ENCODE measurements at places on chromosomes 5 and 9.

GRCh38 chr9:131024978-131025868 lies 16.2 kb downstream of the LAMC3 start:
- DNase-seq = no peak

DNA sequence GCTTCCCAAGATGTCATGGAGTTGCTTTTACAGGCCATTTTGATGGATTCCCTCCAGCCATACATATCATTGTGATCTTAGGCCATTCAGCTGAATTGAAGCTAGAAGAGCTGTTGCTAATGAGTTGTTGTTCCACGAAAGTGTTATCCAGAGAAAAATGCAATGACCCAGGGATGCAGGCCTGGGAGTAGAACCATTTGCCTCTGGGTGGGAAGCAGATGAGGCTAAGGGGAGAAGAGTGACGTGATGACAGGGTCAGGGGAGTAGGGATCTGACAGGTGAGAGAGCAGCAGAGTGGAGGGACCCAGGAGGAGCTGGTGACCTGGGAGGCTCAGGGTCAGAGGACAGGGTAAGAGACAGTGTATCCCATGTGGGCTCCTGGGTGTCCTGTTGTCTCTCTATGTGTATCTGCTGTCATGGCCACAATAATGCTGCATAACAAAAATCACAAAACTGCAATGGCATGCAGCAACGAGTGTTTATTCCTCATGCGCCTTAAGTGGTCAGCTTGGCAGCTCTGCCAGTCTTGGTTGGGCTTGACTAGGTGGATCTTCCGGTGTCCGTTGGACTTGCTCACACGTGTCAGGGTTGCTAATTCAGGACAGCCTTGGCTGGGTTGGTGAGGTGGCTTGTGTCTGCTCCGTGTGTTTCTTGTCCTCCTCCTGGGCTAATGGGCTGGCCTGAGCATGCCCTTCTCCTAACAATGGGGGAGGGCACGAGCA lies 90.6 kb downstream of the LIFR start:
- DNase-seq = no peak

- no peak for DNase-seq
These were observed 246.3 kb upstream of the TLE4 start for GRCh38 chr9:79325501-79325900.

- DNase-seq = no peak
These were observed 203.3 kb downstream of the SLIT3 start for GRCh38 chr5:169097374-169098326.

- DNase-seq = no peak
These were observed 248.6 kb upstream of the EFNA5 start for GRCh38 chr5:107919361-107919760.

DNA sequence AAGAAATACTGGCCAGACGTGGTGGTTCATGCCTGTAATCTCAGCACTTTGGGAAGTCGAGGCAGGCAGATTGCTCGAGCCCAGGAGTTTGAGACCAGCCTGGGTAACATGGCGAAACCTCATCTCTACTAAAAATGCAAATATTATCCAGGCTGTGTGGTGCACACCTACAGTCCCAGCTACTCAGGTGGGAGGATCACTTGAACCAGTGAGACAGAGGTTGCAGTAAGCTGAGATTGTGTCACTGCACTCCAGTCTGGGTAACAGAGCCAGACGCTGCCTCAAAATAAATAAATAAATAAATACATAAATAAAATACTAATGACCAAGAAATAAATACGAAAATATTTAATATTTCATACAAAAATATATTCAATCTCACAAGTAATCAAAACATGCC lies 18.8 kb downstream of the KLF9 start:
- no peak for DNase-seq
